ENCODE measurements at places on chromosomes 1 and 21.

GRCh38 chr1:86887479-86888162, 26.3 kb downstream of the SELENOF start:
- DNase-seq = no peak

DNA sequence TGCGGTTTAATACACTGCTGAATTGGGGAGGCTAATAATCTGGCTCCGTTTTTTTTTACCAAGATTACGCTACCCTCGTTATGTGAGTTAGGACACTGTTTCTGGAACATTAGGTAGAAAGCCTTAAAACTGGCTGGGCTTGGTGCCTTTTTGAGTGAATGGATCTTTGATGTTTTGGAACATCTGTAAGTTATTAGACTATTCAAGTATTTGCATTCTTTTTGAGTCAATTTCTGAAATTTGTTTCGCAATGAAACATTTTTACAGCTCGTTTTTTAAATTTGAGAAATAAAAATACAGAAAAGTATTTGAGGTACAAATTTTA, 106.9 kb downstream of the LTN1 start:
- peak; percentile 56 for DNase-seq

GRCh38 chr1:112371775-112372174, 24.2 kb upstream of the CTTNBP2NL start:
- DNase-seq = no peak

- DNase-seq = no peak
These were observed 8.0 kb upstream of the DISP3 start for GRCh38 chr1:11470912-11471311.

- no peak for DNase-seq
These were observed 30.5 kb downstream of the IFI16 start for GRCh38 chr1:159040206-159040605.

- no peak for DNase-seq
These were observed 10.0 kb downstream of the ARMH1 start for GRCh38 chr1:44684525-44684924.

GRCh38 chr1:94047949-94048348, 73.0 kb downstream of the ABCA4 start:
- DNase-seq = no peak
